H4 (cell line): ENCODE measurements at places on chromosomes 3 and 15. TPM values are rescaled to one million over a fixed set of nuclear protein-coding genes. Genes with fewer than 3 reads are reported as not detected.

Gene C2CD4A
- total RNA-seq = not detected in 2 replicates

Gene TM4SF18
- 0.08 and 0.39 TPM in 2 replicates for total RNA-seq

Gene GNAT1
- not detected in 2 replicates for total RNA-seq

Gene ERICH6
- 0.06 TPM in 1 of 2 replicates, not detected in the other for total RNA-seq

GRCh38 chr3:54891540-54891897 lies 36.3 kb downstream of the LRTM1 start:
- peak; percentile 94 for DNase-seq

DNA sequence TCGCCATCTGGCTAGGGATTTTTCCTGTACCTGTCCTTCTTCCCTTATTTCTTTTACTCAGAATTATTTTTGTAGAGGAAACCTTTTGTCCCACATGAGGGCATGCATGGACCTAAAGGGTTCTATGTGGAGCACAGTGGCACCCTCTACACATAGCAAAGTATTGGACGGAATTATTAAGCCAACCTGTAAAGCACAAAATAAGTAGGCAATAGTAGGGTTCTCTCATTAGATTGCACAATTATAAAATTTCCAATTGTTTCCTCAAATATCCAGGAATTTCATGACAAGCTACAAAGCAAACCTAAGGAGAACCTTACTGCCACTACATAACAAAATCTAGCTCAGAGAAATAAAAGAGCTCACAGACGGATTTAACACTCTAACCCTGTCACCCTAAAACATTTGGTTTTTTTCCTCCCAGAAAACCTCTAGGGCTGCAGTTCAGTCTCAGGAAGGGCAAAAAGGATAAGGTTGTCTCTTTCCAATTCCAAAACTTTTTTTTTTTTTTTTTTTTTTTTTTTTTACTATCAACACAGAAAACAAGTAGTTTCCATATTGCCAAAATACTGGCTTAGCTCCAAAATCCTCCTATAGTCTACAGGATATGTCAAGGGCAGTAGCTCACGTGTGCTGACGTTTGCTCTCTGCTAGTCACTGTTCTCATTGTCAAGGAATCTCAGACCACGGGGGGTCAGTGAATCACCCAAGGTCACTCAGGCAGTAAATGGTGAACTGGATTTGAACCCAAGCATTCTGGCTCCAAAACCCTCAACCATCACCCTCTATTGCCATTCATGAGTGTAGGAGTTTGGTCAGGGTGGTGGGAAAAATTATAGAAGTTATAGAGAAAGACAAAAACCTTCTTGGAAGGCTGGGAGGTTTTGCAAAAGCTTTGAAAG lies 52.3 kb downstream of the NCEH1 start:
- peak; percentile 85 for DNase-seq

- DNase-seq = no peak
Measured at GRCh38 chr15:77858792-77859490, 218.6 kb downstream of the TBC1D2B start.

GRCh38 chr3:188191460-188191859 lies 37.5 kb downstream of the LPP start:
- no peak for DNase-seq

DNA sequence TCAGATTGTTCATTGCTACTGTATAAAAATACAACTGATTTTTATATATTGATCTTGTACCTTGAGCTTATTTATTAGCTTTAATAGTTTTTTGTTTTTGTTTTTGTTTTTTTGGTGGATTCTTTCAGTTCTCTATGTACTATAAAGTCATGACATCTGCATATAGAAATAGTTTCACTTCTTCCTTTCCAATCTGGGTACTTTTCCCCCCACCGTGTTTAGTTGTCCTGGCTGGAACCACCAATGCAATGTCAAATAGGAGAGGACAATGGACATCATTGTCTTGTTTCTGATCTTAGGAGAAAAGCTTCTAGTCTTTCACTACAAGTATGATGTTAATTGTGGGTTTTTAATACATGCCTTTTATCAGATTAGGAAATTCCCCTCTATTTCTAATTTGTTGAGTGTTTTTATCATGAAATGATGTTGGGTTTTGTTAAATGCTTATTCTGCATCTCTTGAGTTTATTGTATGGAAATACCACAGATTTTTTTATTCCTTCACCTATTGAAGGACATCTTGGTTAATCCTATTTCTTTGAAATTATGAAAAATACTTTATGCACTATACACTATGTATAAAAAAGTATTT lies 2.8 kb upstream of the XCR1 start:
- no peak for DNase-seq
